ENCODE measurements at places on chromosomes 5 and 9.

DNA sequence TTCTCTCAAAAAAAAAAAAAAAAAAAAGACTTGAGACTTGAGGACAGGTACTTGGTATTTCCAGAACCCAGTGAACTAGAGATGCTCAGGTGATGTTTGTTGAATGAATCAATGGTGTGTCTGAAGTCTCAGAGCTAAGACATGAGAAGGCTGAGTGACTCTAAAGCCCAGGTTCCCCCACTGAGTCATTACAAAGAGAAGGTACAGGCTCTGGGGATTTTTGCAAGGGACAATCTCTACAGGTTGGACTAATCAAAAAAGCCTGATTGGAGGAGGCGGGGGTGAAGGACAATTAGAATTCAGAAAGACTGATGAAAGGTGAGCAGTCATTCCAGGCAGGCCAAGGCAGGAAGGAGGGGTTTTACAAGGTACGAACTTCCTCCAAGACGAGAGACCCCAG is 8.2 kb upstream of the FABP6 start:
- no peak for DNase-seq

DNA sequence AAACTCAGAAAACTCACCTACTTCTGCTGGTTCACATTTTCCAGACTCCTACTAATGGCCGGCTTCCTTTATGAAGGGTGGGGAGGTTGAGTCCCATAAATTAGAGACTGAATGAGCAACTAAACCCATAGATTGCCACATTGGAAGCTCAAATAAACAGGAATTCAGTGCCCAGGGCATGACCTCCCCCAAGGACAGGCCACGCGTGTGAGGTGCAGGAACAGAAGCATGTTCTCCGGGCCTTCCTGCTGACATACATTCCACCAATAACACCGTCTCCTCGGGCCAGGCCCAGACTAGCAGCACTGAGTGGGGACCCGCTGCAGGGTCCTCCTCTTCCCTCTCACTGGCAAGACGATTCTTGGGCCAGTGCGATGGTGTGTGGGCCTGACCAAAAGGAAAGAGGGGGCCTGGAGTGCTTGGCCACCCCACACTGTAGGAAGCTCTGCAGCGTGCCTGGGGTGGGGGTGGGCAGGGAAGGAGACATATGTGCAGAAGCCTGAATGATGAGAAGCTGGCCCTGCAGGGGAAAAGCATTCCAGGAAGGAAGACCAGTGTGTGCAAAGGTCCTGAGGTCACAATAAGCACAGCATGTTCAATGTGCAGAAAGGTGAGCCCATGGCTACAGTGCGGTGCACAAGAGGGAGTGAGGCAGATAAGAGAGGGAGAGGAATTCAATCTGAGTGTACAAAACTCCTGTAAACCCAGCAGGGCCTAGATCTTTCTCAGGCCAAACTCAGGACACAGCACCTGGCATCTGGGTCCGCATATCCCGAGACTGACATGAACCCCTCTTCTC is 12.0 kb downstream of the PTGES start:
- DNase-seq: no peak

DNA sequence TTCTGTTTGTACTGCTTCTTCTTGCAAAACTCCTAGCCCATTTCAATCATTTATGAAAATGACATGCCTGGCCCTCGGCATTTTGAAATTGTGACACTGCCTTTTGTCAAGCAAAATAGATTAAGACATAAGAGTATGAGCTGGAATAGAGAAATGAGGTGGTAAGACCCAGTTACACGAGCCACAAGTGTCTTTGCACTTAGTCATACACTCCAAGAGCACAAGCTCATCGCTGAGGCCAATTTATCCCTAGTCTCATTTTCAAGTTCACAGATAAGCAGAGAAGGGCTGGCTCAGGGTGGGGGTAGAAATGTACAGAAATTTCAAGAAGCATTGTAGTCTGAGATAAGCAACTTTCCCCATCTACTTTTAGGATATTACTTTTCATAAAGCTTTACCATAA is 40.6 kb upstream of the MAP1B start:
- DNase-seq: no peak

- DNase-seq: no peak
These were observed 257.9 kb upstream of the ANKRD55 start for GRCh38 chr5:56490971-56491468.

DNA sequence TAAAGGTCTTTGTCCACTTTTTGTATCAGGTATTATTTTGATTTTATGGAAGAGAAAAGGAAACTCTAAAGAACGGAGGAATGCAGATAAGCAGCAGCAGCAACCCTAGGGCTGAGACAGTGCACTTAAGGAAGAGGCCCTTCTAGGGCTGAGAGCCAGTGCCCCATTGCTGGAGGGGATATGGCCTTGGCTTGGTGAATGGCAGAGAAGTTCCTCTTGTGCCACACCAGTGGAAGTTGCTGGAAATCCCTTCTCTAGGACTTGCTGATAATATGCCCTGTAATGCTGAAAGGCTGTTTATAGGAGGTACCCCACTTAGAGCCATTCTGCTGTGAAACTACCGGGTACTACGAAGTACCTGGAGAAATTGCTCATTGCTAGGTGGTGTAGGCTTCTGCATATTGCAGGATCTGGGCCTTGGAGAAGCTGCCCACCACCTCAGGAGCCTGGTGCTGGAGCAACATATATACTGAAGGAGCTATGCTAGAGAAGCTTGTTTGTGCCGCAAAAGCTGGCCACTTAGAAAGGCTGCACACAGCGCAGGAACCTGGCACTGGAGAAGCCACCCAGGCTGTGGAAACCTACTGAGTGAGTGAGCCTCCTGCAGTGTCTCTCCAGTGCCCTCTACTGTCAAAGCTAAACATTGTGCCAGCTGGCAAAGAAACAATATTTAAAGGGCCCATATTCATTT is 9.6 kb upstream of the UBTD2 start:
- no peak for DNase-seq

DNA sequence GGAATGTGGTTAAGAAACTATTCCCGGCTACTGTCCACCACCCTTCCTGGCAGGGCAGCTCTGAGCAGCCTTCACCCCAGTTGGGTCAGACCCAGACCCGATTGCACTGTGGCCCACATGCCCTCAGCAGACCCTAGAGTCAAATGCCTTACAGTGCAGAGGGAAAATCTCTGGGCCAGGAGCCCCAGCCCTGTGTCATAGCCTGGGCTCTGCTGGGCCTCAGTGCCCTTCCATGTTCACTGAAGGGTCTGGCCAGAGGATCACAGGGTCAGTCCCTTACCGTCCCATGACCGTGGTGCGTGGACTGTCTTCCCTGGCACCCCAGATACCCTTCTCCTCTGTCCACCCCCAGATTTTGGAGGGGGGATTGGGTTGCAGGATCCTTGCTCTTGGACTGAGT is 73.5 kb upstream of the COL5A1 start:
- no peak for DNase-seq

GRCh38 chr5:54073131-54073530 is 237.2 kb downstream of the ARL15 start:
- no peak for DNase-seq

- no peak for DNase-seq
These were observed 22.6 kb upstream of the RNF20 start for GRCh38 chr9:101511009-101511408.

DNA sequence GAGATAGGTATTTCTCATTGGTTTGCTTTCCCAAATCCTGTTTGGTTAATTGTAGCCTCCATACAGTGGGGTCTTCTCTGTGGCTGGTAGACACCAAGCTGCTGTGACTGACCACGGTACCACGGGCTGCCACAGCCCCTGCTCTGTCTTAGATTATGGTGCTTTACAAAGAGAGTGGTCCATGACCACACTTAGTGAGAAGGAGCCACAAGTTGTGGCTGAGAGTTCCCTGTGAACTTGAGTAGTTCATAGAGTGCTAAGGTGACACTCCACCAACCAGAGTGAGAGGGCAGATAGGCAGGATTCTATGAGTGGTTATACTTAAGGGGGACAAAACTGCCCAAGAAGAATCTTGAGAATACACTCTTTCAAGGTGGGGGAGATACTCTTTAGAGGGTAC is 25.8 kb upstream of the ZBTB34 start:
- no peak for DNase-seq

GRCh38 chr9:76415154-76415553 is 20.9 kb upstream of the RFK start:
- DNase-seq: no peak

- DNase-seq: no peak
These were observed 74.7 kb upstream of the RASGRF2 start for GRCh38 chr5:80885396-80886000.

- no peak for DNase-seq
These were observed 246.9 kb downstream of the FANCC start for GRCh38 chr9:95070549-95071021.

- no peak for DNase-seq
These were observed 92.1 kb downstream of the PDZD2 start for GRCh38 chr5:31731016-31731415.

GRCh38 chr5:1011741-1012312 is 3.2 kb downstream of the NKD2 start:
- no peak for DNase-seq

- no peak for DNase-seq
These were observed 21.5 kb downstream of the WDR36 start for GRCh38 chr5:111113678-111114077.

- DNase-seq: no peak
These were observed 45.4 kb upstream of the LIFR start for GRCh38 chr5:38601863-38602298.

- DNase-seq: no peak
These were observed 162.3 kb downstream of the FGF18 start for GRCh38 chr5:171581781-171582180.

- no peak for DNase-seq
These were observed at the start of gene ADAMTS19 for GRCh38 chr5:129459777-129460671. Gene ADAMTS19, plus strand, starts transcription at chr5:129460298. Its CDS starts 94 bp downstream, at chr5:129460392.

GRCh38 chr5:76412511-76412910 is 9.4 kb downstream of the IQGAP2 start:
- DNase-seq: no peak

DNA sequence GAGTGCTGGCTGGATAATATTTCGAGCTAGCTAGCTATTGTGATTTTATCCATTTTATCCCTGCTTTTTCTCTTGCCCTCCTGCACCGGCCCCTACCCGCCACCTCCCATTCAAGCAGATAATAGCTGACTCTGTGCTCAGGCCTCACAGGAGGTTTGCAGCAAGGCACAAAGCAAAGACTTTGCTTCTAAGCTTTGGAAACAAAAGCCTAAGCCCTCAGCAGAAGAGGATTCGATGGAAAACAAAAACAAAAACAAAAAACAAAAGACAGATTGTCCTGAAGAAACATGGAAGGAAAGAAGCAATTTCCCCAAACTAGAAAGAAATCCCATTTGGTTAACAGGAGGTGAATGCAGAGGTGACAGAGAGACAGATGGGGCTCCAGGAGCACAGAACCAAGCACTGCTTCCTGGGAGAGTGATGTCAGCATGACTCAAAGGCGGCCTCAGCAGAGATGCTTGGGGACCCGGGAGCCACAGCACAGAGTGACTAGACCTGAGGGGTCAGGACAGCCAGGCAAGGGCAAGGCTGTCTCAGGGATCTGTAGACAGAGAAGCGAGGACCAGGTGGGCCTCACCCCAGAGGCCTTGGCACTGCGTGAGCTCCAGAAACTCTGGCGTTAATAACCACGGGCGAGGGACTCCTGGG is 28.4 kb downstream of the MTX3 start:
- DNase-seq: no peak

DNA sequence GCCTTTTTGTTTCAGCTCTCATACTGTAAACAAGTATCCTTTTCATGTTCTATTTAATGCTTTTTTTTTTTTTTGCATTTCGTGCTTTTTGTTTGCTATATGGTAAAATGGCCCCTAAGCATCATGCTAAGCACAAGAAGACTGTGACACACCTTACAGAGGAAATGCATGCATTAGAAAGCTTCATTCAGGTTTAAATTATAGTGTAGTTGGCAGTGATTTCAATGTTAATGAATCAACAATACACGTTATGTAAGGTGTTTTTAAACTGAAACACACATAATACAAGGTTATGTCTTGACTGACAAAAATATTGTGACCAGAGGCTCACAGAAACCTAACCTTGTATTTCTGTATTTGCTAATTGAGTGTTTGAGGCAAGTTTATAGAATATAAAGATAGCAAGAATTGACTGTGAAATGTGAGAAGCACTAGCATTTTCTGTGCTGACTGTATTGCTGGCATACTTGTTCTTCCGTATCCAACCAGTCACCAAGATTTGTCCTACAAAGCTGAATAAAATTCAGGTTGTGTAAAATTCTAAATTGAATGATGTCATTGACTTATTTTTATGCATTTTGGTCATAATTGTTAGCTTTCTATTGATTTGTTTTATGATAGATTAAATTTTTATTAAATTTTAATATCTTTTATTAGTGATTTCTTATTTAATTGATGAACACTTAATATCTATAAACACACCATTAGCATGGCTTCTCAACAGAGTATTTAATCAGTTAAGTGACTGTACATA is 4.1 kb downstream of the CFAP95 start:
- DNase-seq: no peak

GRCh38 chr5:176553260-176554085 is 4.3 kb downstream of the CDHR2 start:
- no peak for DNase-seq

- DNase-seq: no peak
These were observed 428.3 kb upstream of the CDH6 start for GRCh38 chr5:30765227-30765626.

DNA sequence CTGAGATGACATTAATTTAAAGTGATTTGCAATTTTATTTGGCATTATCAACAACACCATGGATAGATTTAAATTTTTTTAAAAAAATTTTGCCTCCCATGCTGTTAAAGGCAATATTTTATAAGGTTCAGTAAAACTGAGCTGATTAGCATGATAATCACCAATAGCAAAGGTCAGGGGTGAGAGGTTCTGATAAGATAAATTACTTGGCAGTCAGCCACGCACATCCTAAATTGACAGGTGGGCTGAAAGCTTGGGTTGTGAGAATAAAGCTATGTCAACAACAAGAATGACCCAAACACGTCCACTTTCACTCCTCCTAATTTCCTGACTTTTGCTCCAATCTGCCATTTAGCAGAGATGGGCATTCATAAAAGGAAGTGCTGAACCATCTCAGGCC is 127.1 kb downstream of the LHFPL2 start:
- no peak for DNase-seq

DNA sequence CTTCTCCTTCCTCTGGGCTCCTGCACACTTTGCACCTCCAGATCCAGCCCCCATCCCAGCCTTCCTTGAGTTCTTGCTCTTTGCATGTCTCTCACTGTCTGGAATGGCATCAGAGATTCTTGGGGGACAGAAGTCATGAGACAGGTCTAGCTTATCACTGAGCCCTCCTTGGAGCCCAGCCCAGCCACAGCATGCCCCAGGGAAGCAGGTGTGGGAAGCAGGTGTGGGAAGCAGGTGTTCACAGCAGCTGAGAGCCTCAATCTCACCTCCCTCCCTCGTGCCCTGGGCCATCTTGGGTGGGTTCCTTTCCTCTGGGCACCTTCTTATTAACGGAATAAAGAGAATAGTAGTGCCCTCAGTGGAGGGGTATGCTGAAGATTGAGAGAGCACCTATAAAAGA is 27.2 kb downstream of the SLC6A7 start:
- no peak for DNase-seq

DNA sequence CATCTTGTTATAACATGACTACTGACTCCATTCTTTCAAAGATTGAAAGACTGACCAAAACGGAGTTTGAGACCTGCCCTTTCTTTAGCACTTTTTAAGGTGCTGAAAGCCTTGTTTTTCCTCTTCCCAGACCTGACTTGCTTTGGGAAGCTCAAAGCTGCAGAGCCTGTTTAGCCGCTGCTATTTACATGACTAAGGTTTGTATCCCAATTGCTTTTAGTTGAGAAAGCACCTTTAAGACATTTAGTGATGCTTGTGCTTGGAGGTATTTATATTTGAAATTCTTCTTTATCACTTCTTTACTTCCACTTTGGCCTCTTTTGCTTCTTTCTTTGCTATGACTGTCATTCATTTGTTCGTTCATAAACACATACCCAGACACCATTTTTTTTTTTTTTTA is 182.6 kb upstream of the ELL2 start:
- DNase-seq: no peak

GRCh38 chr9:100281676-100282387 is 70.9 kb downstream of the TEX10 start:
- no peak for DNase-seq
